Activated T-helper 2 cell treated with anti-CD3 and anti-CD28 coated beads, Interferon-gamma antibody, Interleukin-2, Interleukin-4, amounts not matched to agents 10 μg/mL and 5 μg/mL and 100 μg/mL, durations not matched to agents 14 hours and 24 hours and 36 hours (primary cell): ENCODE measurements at places on chromosomes 7 and 10. TPM values are rescaled to one million over a fixed set of nuclear protein-coding genes. Genes with fewer than 3 reads are reported as not detected.
A peak's percentile ranks its signal among the peaks of the same experiment; 100 is the strongest.

The GCK gene
- total RNA-seq, result 1.8 and 2.3 TPM in 2 replicates

GRCh38 chr7:151167197-151167961 lies at the start of gene GBX1:
Gene GBX1, minus strand, starts transcription at chr7:151167694. Its CDS starts 146 bp downstream, at chr7:151167548.
- H3K4me1 ChIP-seq, result peaks cover 8% of the 10 kb centered on the region
- H3K4me3 ChIP-seq, result peak within 1 kb of the TSS; percentile 62
- H3K36me3 ChIP-seq, result no peaks in the 10 kb centered on the region

GRCh38 chr10:58618158-58618676 lies 105.5 kb downstream of the BICC1 start:
- H3K27me3 ChIP-seq, result no peaks in the 10 kb centered on the region
- H3K4me1 ChIP-seq, result no peaks in the 10 kb centered on the region
- no peak for DNase-seq
- no peaks in the 10 kb centered on the region for H3K36me3 ChIP-seq

DNA sequence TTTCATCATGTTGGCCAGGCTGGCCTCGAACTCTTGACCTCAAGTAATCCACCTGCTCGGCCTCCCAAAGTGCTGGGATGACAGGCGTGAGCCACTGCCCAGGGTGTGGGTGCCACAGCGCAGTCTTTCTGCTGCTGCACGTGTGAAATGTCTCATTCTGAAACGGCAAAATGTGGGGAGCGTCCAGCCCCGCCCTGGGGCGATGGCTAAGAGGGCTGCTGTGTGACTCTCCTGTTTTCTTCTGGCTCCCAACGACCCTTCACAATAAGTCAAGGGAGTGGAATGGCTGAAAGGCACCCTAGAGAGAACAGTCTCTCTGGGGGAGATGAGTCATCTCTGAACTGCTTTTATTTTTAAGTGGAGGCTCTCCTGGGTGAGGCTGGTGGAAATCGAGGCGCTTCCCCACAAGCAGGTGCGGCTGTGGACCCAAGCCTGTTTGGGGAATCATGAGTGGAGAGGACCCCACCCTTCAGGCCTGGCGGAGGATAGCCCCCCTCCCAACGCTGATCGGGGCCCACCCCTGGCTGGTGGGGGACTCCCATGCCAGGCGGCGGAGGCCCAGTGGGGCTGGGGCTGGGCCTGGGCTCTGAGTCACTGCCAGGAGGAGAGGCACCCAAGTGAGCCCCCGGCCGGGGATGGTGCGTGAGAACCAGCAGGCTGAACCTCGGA lies 18.0 kb downstream of the ADAP1 start:
- H3K27me3 ChIP-seq, result no peaks in the 10 kb centered on the region
- H3K4me1 ChIP-seq, result peaks cover 24% of the 10 kb centered on the region
- H3K4me3 ChIP-seq, result no peak overlapping the region
- DNase-seq, result no peak

GRCh38 chr7:45402480-45403218 lies 171.5 kb upstream of the ADCY1 start:
- H3K4me3 ChIP-seq, result no peak overlapping the region
- no peaks in the 10 kb centered on the region for H3K36me3 ChIP-seq
- H3K4me1 ChIP-seq, result peaks cover 11% of the 10 kb centered on the region
- peak overlapping the region; percentile 48 for H3K27ac ChIP-seq
- DNase-seq, result no peak

- no peaks in the 10 kb centered on the region for H3K4me1 ChIP-seq
- no peak overlapping the region for H3K27ac ChIP-seq
- H3K27me3 ChIP-seq, result no peaks in the 10 kb centered on the region
- H3K4me3 ChIP-seq, result no peak overlapping the region
- no peak for DNase-seq
Observed at GRCh38 chr10:77195101-77195500, 442.5 kb downstream of the KCNMA1 start.

GRCh38 chr7:119888251-119888650 lies 384.7 kb upstream of the KCND2 start:
- no peaks in the 10 kb centered on the region for H3K36me3 ChIP-seq
- no peak overlapping the region for H3K4me3 ChIP-seq
- H3K4me1 ChIP-seq, result no peaks in the 10 kb centered on the region
- no peak overlapping the region for H3K27ac ChIP-seq
- no peaks in the 10 kb centered on the region for H3K27me3 ChIP-seq

GRCh38 chr7:112462236-112462635 lies 12.0 kb downstream of the IFRD1 start:
- H3K4me1 ChIP-seq, result no peaks in the 10 kb centered on the region
- no peak overlapping the region for H3K4me3 ChIP-seq
- no peaks in the 10 kb centered on the region for H3K27me3 ChIP-seq
- no peak overlapping the region for H3K27ac ChIP-seq
